ENCODE measurements at places on chromosomes 4 and X.

DNA sequence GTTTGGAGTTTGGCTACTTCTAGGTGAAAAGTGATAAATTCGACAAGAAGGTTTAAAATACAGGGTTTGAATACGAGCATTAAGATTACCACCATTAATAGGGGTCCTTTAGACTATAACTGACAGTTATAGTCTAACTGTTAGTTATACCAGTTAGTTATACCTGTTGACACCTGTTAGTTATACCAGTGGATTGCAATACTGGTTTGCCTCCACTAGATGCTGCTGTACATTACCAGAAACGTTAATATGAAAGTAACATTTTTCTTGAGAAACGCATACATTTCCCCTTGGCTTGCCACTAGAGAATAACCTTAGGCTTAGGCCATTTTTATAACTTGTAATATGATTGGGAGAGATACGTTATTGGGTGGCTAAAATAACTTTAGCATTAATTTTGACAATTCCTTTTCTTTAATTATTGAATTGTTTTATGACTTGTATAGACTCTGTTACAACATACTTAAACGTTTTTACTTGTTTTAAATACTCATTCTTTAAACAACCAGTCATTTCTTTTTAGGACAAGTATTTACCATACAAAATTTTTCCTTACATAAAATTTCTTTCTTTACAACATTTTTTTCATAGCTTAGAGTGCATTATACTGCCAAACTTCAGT, 911.2 kb downstream of the FSTL5 start:
- DNase-seq, result peak; percentile 4

DNA sequence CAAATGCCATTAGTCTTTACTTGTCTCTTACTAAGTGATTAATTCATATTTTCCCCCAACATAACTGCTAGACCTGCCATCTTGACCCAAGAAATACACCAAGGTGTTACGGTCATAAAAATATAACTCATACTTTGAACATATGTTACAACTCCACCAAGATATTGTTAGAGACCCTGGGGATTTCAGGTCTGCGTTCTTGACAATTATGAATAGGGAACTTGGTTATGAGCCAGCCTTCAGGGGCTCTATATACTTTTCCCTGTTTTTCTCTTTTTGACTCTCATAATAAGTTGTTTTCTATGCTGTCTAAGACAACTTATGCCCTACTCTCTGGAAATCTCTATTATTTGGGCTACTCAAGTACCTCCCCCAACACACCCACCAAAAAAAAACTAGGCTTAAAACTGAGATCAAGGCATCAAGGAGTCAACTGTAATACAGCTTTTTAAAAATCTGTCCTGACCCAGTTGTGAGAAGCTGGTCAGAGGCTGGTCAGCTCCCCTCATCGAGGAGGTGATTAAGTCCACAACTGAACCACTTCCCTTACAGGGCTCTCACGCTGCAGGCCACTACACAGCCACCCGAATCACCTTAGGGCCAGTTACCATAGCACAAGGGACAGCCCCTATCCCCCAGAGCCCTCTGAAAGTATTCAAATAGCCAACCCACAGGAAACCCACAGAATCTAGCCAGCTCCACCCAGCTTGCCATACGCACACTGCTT, 10.5 kb upstream of the TLR3 start:
- DNase-seq, result no peak

GRCh38 chr4:17447056-17447455, 64.8 kb downstream of the QDPR start:
- no peak for DNase-seq

DNA sequence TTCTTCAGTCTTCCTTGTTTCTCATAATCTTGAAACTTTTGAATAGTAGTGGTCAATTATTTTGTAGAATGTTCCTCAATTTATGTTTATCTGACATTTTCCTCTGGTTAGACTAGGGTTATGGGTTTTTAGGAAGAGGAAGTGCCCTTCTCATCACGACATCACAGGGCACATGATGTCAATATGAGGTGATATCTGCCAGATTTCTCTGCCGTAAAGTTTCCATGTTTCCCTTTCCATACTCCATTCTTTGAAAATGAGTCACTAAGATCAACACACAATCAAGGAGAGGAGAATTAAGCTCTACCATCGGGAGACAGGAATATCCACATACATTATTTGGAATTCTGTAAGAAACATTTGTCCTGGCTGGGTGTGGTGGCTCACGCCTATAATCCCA, 28.4 kb downstream of the RP2 start:
- no peak for DNase-seq

- no peak for DNase-seq
Observed at GRCh38 chr4:153890761-153891160, 101.9 kb upstream of the SFRP2 start.

DNA sequence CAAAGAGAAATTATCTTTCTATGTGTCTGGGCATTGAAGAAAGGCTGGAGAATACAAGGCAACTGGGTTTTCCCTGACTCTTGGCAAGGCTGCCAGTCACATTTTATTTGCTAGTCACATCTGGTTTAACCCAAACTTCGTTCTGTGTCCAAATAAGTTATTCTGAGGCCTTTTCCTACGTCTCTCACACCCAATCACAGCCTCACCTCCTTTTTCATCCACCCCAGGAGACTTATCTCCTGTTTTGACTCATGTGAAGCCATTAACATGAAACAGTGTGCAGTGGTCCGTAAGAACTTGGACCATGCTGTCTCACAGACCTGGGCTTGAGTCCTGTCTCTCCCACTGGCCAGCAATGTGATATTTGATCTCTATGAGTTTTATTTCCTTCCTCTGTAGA, 59.3 kb downstream of the CNGA2 start:
- DNase-seq, result no peak

DNA sequence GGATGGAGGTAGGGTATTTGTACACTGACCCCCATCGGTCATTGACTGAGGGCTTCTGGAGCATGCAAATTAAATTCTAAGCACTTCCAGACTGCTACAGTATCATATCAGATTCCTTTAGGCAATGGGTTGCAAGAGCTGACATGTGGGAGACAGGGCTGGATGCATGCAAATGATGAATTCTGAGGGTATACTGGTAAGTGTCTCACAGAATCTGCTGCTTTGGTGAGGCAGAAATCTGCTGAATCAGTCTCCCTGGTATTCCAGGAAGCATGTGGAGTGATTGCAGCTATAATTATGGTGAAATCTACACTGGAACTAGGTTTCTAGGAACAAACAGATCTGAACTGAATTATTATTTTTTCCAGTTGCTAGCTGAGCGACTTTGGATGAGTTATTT, 684.9 kb upstream of the MAGEB2 start:
- no peak for DNase-seq

DNA sequence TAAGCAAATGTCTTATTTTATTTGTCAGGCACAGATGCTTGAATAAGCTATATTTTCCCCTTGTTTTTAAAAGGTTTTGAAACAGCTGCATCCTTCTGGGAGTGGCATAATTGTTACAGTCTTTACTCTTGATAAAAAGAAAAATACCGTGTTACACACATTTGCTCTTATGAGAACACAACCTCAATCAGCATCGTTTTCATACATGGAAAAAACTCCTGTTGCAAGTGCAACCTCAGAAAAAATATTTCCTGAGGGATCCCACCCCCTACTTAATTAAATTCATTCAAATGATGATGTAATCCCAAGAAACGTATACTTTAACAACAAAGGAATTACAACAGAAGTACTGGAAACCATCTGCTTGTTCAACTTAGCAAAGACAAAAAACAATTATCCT, 58.6 kb downstream of the SMAD1 start:
- no peak for DNase-seq

- DNase-seq, result no peak
Observed at GRCh38 chr4:33658971-33659370, 2585.3 kb downstream of the ARAP2 start.

DNA sequence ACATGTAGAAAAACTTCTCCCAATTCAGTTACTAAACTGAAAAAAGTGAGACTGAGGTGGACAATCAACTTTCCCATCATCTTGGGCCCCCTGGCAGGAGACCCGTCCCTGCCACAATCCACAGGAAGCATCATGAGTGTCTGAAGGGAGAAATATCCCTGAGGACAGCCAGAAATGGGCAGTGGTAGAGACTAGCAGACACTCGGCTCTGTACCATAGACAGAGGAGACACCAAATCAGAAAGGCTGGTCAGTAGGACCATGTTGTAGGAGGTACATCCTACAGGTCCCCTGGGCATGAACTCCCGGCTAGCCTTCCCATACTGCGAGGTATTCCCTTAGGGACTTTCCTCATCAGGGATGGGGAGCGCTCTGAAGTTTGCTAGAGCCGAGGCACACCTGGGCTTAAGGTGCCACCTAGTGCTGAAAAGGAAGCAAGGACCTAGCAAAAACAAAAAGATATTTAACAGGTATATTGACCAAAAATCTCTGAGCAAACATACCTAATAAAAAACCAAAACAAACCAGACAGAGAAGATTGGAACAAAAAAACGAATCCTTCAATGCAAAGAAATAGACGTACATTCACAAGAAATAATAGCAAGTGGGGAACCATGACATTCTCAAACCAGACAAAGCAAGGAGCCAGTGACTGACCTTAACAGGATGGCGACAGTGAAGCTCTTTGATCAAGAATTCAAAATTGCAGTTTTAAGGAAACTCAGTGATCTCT, 55.6 kb downstream of the HAUS3 start:
- DNase-seq, result peak; percentile 38

- no peak for DNase-seq
Observed at GRCh38 chrX:45524296-45524695, 323.6 kb upstream of the DIPK2B start.

DNA sequence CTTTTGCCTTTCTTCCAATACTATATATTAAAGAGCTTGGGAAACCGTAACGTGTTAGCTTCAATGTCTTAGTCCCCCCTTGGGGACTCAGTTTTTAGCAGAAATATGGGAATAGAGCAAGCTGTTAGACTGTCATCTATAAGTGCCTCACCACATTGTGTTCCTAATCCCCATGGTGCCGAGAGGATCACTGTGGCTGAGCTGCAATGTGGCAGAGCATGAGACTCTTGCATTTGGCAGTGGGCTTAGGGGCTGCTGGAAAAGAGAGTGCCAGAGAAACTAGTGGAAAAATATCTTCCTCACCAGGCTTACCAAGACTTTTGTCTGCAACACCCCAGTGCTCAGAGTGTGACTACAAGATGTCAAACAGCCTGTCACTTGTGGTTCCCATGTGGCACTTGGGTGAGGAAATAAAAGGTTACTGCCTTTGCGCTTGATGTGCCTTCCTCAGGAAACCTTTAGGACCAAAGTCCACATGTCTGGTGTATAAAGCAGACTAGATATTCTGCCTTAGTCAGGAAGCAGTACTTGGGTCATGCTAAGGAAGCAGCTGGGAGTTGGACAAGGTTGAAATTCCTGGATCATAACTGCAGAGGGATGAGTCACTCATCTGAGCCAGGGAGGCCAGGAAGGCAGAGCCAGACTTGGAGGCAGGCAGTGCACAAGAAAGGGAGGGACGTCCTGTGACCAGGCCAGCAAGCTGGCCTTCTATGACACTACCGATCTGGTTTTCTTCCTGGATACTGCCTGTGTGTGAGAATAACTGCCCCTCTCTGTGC, 9.7 kb upstream of the MAGEA4 start:
- no peak for DNase-seq

- no peak for DNase-seq
Observed at GRCh38 chrX:105098201-105098600, 122.3 kb downstream of the TEX13A start.

- DNase-seq, result no peak
Observed at GRCh38 chrX:153333266-153333665, 687 bp upstream of the ZNF275 start.

GRCh38 chr4:15395311-15395710, 32.5 kb upstream of the C1QTNF7 start:
- no peak for DNase-seq

- no peak for DNase-seq
Observed at GRCh38 chr4:74541667-74542066, 96.7 kb downstream of the AREG start.

DNA sequence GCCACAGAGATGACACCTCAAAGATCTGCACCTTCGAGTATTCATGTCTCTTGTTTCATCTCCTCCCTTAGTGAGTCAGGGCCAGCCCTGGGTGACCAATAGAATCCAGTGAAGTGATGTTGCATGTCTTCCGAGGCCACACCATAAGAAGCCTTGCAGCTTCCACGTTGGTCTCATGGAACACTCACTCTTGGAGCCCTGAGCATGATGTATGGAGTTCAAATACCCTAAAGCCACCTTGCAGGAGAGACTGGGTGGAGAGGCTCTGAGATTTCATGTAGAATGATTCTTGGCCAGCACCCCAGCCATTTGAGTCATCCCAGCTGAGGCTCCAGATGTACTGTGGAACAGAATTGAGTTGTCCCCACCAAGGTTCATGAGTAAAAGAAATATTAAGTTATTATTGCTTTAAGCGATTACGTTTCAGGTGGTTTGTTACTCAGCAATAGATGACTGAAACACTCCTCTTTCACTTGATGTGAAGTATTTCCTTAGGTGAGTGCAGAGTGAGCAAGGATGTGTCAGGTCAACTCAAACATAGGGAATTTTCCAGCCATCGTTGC, 5.0 kb upstream of the RP2 start:
- DNase-seq, result no peak
